Stimulated activated CD8-positive, alpha-beta memory T cell treated with anti-CD3 and anti-CD28 coated beads, Interleukin-15, amount 100 ng/mL, for 24 hours (primary cell): ENCODE measurements at places on chromosomes 16 and 17.

DNA sequence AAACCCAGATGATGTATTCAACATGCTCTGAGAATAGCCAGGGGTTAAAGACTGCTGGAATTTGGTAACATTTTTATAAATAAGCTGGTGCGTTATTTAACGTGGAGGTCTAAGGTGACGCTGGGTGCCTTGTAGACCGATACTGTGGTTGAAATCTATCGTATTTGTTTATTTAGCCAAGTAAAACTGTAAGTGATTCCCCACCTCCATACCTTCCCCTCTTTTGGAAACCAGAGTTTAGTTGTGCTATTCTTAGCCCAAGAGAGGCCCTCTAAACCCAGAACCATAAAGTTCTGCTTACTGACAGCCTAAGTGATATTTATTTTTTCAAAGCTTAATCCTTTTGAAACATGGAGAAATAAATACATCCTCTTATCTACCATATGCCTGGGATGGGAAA is 744.5 kb downstream of the WWOX start:
- DNase-seq = no peak

DNA sequence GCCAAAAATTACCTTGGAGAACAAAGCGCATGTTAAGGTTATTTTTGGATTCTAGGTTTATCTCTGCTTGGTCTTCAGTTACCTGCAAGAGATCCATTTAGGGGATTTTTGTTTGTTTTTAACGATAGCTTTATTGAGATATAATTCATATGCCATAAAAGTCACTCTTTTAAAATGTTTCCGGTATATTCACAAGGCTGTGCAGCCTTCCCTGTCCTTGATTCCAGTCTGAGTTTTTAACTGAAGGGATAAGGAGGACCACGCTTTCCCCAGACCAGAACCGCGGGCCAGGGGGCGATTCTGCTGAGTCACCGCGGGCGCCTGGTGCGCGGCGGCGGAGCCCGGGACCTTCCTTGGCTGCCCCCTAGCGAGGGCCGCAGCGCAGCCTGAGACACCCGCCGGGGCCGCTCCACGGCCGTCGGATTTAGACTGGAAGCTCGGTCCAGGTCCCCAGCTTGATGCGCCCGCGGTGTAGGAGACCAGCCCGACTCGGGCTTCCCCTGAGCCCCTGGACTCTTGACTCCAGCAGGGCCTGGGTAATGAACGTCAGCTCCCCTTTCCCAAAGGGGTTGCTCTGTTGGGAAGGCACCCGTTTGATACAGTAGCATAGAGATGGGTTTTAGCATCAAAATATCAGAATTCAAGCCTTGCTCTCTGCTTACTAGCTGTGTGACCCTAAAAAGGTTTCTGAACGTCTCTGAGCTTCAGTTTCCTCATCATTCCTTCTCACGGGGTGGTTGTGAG is 50.0 kb upstream of the STH start:
- peak; percentile 39 for DNase-seq

GRCh38 chr17:50072130-50072529 is 16.2 kb downstream of the ITGA3 start:
- no peak for DNase-seq

DNA sequence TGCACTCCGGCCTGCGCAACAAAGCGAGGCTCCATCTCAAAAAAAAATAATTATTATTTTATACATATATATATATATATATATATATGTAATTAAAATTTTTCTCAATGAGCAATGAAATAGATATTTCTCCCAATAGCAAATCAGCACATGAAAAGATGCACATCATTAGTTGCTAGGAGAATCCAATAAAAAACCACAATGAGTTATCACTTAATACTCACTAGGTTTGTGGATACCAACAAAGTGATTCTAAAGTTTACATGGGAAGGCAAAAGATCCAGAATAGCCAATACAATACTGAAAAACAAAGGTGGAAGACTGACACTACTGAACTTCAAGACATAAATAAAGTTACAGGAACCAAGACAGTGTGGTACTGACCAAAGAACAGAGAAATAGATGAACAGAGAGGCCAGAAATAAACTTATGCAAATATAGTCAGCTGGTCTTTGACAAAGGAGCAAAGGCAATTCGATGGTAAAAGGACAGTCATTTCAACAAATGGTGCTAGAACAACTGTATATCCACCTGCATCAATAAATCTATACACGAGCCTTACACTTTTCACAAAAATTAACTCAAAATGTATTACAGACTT is 13.6 kb downstream of the SMG6 start:
- no peak for DNase-seq

DNA sequence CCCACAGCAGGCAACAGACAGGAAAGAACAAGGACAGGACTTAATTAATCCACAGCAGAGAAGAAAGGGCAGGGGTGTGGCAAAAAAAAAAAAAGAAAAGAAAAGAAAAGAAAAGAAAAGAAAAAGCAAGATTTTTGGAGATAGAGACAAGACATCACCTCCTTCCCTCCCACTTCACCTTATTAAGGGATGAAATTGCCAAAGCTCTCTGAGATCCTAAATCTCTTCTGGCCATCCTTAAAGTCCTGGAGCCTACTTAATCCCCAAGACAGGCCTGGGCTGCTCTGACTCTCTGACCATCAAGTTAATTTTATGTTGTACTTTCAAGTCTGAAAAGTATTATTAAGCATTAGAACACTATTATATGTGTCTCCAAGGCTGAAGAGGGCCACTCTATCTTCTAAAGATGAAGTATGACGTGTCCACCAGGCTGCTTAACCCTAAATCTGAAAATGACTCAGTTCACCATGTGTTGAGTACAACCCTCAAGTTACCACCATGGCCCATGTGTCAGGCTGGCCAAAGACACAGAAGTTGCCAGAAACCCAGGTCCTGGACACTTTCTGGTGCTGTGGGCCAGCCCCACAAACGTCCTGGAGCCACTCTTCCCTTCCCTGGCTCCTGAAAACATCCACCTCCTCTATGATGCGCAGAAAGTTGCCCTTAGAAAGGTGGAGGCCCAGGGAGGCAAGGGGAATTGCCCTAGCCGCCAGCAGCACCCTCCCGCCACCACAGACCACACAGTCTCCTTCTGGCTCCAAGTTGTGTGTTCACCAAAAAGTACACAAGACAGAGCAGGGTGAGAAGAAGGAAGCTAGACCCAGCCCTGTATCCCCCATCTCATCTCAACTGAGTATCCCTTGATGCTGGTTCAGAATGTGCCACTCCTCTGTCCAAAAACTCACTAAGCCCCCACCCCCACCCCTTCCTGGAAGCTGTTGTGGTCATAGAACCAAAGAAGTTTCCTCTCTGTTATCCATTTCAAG is 2.7 kb downstream of the SOCS1 start:
- DNase-seq = no peak

DNA sequence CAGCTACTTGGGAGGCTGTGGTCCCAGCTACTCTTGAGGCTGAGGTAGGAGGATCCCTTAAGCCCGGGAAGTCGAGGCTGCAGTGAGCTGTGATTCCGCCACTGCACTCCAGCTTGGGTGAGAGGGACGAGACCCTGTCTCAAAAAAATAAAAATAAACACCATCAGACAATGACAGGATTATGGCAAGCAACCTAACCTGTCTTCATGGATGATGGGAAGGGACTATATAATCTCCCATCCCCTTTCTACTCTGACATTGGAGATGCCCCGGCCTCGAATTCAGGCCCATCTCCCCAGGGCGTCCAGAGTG is 893 bp downstream of the TRIM25 start:
- no peak for DNase-seq

- DNase-seq = no peak
Measured at GRCh38 chr17:43431714-43432523, 33.1 kb downstream of the ARL4D start.

DNA sequence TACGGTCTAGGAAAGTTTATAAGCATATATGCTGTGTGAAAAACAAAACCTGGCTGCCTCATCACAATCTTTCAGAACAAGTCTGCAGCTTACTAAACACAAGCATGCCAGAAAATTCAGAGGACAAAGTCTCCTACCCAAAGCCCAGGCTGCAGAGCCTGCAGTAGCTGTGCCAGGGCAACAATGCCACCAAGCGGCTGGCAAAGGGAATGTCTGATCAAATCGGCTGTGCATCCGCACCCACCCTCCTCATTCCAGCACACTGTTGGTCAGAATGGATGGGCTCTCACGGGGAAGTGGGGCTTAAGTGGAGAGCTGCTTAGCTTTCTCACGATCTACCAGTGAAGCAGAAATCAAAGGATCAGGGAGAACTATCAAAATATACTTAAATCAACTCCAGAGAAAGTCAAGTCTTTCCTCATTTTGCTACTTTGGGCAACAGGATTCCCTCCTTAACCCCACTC is 73.5 kb downstream of the CYTH1 start:
- no peak for DNase-seq

DNA sequence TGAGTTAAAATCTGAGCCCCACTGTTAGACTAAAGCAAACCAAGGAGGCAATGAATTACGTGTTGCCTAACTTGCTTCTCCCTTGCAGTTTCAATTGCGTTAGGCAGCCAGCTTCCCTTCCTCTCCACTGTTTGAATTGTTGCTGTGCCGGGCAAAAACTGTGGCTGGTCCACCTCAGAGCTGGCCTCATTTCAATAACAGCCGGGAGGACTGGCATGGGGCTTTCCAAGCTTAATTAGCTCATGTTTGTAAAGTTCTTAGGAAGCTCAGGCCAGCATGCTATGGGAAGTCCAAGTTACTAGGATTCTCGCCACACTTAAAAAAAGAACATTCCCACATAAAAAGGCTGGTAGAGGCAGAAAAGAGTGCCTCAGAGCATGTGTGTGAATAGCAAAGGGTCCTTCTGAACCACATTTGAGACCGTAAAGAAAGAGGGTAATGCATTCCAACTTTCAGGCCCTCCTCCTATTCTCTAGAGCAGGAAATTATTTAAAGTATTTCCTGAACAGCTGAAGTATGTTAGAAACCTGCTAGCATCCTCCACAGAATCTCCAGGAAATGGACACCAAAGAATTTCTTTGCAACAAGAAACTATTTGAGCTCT is 79.0 kb upstream of the SMURF2 start:
- DNase-seq = no peak

- DNase-seq = no peak
Measured at GRCh38 chr17:83144421-83145357, 65.3 kb downstream of the METRNL start.

DNA sequence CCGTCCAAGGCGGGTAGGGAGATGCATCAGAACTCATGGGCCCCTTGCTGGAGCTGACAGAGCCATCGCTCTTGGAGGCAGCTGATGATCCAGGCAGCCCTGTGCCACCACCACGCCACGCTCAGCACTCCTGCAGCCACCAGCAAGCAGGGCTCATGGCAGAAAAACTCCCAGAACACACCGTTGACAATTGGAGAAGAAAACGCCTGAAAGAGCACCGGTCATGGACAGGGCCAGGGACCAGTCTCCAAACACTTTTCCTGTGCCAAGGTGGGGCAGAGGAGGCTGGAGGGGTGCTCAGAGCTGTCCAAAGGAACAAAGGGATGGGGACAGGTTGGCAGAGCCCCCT is 132.2 kb downstream of the FOXL1 start:
- no peak for DNase-seq

GRCh38 chr16:11755022-11755760 is 12.5 kb upstream of the TXNDC11 start:
- no peak for DNase-seq

- no peak for DNase-seq
Measured at GRCh38 chr16:77912617-77913016, 109.7 kb upstream of the CLEC3A start.

DNA sequence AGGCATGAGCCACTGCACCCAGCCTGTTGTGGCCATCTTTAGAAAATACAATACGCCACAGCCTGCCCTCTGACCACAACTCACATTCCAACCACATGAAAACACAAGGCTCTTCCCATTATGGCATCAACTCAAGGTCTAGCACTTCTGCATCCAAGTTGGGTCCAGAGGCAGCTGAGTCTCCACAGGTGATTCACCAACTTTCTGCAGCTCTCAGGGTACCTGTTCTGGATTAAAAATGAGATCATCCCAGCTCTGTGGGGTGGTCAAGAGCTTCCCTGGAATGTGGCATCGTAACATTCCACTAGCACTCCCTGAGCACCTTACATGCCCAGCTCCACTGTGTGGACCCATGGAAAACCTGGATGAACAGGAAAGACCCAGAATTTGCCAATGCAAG is 9.9 kb upstream of the GUCY2D start:
- DNase-seq = no peak

- DNase-seq = no peak
Measured at GRCh38 chr16:5709889-5710288, 612.3 kb upstream of the EEF2KMT start.

GRCh38 chr16:73050201-73051099 is 2.5 kb upstream of the ZFHX3 start:
- DNase-seq = no peak

DNA sequence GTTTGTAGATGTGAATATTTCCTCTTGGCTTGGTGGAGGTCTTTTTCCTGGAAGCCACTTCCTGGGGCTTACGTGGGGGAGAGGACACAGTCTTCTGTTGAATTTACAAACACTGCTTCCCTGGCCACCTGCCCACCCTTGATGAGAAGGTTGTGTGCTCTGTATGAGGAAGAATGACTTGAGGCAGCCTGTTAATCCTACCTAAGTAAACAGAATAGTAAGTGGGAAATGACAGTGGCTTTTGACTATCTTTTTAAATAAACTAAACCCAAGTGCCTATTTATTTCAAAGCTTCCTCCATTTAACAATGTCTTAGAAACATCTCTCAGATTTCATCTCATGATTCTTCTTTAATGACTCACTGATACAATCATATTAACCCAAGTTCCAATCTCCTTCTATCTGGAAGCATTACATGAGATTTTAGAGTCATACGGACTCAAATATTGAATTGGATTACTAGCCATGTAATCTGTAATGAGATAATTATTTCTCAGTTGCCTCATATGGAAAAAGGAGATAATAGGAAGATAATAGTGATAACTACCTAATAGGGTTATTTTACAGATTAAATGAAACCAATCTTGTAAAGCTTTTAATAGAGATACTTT is 96.6 kb upstream of the SMIM36 start:
- no peak for DNase-seq

DNA sequence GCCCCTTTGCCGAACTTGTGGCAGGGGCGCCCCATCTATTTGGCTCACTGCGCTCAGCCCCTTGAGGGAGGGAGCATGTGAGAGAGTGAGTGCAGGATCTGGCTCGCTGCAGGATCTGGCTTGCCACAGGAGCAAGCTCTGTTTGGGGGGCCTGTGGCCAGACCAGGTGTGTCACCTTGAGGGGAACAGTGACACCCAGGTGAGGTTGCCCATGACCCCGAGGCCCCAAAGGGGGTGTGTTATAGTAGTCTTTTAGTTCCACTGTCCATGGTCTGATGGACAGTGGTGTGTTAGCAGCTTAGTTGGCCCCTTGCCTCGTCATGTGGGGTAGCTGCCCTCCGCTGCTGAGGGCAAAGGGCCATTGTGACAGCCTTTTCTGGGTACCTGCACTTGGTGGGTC is 41.6 kb downstream of the CCDC42 start:
- DNase-seq = no peak

DNA sequence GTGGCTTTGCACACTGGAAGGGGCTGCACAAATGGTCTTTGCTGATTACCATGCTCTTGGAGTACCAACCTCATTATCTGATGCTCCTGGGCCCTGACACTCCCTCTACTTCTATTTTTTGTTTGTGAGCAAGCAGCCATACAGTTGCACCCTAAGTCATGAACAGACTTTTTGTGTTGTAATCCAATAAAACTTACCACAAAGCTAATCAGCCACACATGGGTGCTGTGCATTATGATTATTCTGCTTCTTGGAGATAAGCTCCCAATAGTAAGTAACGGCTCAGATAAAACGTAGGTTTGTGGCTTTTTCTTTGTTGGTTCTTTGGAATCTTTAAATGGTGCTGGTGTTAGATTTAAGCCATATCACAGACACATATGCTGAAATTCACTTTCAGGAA is 76.2 kb downstream of the CCT6B start:
- no peak for DNase-seq

GRCh38 chr16:83215406-83216001 is 588.7 kb downstream of the CDH13 start:
- DNase-seq = peak; percentile 27

GRCh38 chr17:61583242-61583641 is 7.8 kb downstream of the NACA2 start:
- no peak for DNase-seq
